ENCODE measurements at places on chromosomes 16 and 17.

- DNase-seq, result no peak
Measured at GRCh38 chr16:70661534-70661917, 15.2 kb downstream of the IL34 start.

DNA sequence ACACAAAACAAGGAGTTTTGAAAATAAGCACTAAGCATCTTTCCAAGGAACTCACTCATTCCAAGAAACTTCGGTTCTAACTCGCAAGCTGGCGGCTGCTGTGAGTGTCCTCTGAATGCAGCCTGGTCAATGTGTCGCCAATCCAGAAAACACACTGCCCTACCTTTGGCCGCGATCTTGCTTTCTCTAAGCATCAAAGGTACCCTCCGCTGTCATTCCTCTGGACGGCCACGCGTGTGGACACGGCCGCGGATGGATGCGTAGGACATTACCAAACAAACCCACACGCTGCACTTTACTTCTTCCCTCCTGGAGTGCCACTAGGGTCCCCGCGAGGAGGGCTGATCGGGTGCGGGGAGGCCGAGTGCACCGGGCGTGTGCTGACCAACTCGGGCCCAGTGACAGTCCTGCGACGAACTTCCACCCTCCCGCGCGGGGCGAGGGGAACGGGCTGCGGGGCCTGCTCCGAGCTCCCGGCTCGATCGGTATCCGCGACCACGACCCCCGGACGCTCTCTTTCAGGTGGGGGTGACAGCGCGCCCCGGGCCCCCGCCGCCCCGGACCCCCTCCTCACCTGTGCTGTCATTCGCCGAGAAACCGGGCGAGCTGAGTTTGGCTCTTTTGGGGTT is 1.1 kb downstream of the CREBBP start:
- peak; percentile 13 for DNase-seq

DNA sequence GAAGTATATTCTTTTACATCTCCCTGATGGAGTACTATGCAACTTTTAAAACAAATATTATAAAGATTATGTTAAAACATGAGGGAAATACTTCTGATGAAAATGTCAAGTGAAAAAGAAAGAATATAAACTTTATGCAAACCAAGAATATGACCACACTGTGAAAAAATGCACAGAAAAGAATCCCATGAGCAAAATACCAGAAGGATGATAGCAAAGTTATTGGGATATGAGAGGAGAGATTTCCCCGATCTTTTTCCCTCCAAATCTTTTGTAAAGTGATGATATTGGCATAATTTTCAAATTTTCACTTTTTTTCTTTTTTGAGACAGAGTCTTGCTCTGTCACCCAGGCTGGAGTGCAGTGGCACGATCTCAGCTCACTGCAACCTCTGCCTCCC is 36.6 kb upstream of the SMURF2 start:
- DNase-seq, result no peak

DNA sequence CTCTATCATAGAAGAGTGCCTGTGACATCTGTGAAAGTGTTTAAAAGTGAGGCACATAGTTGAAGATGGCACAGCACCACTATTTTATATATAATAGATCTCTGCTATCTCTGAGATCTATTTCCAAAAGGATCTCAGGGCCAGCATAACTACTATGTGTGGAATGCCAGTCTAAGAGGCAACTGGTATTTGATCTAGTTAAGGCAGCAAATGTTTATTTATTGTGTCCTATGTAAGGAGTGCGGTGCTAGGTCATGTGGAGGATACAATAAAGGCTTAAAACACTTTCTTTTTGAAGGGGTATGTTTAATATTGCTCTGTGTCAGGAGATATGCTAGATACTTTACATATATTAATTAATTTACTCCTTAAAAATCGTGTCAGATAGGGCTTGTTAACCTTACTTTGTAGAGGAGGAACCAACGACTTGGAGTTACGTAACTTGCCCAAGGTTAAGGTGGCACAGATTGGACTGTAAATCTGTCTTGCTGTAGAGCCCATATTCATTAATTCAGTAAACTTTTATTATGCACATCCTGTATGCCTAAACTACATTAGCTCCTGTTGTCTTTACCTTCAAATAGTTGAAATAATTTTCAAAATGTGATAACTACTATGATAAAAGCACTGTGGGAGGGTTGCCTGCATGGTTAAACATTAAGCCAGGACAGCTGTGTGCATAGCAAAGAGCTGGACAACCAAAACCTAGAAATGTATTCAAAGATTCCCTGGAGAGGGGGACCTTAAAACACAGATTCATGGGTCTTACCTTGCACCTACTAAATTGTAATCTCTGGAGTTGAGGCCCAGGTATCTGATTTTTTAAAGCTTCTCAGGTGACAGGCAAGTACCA is 83.3 kb downstream of the NLK start:
- DNase-seq, result no peak

DNA sequence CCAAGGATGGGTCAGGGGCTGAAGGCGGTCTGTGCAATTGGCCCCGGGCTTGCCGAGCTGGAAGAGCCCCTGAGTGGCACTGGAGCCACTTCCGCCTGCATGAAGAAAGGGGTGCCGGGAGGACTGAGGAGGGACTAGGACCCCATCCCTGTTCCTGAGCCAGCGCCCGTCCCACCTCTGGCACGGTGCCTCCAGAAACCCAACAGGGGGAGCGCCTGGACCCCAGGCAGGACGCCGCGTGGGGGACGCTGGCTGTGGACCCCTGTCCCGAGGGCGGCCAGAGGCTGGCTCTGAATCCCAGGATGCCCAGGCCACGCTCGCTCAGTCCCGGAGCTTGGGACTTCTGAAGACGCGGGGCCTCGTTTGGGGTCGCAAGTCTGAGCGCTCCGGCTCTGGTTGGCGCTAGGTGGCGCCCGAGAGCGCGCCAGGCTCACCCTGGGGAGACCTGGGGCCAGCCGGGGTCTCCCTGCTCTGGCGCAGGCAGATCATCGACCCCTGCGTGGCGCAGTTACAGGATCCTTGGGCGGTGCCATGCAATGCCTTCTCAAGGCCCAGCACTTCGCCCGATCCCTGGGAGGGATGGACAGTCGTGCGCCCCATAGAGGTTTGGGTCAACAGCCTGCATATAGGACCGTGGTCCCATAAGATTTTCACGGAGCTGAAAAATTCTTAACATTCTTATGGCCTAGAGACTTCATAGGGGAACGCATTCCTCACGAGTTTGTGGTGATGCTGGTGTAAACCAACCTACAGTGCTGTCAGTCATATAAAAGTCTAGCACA is 58.5 kb upstream of the CREBBP start:
- peak; percentile 91 for DNase-seq

DNA sequence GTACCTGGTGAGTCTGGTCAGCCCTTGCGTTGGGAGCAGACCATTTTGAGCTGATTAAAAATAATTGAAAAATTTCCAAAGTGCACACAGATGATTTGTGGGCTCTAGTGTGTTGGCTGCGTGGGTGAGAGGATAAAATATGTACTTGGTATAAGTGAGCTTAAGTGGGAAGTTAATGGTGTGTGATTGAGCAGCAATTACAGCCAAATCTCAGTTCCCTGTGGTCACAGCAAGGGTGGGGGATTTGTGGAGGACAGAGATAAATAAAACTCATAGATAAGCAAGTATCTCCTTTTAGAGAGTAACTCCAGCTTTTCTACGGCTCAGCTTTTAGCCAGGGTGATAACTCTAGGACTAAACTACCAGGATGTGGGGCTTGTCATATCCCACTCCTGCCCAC is 390.4 kb downstream of the UTP18 start:
- no peak for DNase-seq

DNA sequence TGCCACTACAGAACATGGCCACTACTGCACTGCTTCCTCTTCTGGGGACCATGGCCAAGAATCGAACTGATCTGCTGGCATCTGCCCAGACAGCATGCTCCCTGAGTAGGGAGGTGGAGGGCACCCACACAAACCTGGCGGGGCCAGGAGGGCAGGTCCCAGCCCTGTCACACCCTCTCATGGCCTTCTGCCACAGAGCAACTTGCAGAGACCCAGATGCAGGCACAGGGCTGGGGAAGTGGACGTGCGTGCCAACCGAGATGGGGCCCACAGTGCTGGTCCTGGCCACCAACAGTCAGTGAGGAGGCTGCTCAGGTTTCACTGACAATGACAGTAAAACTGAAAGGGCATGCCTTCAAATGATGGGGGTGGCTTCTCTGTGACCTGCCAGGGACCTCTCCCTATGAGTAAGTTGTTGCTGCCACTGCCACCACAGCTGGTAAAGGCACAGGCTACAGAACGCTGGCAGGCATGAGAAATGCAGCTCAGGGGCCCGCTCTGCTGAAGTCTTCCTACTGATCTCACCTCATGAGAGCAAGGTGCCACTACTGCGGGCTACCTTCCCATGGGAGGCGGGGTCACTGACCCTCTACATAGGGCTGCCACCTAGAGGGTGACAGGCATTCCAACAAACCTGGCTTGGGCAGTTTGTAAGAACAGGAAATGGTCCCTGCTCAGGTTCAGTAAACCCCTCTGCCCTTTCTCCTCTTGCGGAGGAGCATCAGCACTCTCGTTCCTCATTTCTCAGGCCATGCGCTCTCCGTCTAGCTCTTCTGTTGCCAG is 15.5 kb downstream of the HIC1 start:
- DNase-seq, result no peak

DNA sequence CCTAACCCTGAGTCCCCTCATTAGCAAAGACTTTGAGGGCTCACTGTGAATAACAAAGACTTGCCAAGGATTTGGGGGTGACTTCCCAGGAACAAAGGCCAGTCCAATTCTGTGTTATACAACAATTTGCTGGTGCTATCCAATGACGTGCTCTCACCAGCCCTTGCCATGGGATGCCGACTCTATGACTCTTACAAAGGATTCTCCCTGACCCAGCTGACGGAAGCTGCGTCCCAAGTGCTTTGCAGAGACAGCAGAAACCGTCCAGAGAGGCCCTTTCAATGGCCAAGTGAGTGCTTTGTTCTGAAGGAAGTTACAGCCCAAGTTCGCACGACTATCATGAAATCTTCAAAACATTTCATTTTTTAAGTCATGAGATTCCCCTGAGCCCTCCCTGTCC is 345.3 kb upstream of the TNRC6C start:
- no peak for DNase-seq

GRCh38 chr17:35683591-35683990 is 47.8 kb upstream of the RASL10B start:
- DNase-seq, result no peak

DNA sequence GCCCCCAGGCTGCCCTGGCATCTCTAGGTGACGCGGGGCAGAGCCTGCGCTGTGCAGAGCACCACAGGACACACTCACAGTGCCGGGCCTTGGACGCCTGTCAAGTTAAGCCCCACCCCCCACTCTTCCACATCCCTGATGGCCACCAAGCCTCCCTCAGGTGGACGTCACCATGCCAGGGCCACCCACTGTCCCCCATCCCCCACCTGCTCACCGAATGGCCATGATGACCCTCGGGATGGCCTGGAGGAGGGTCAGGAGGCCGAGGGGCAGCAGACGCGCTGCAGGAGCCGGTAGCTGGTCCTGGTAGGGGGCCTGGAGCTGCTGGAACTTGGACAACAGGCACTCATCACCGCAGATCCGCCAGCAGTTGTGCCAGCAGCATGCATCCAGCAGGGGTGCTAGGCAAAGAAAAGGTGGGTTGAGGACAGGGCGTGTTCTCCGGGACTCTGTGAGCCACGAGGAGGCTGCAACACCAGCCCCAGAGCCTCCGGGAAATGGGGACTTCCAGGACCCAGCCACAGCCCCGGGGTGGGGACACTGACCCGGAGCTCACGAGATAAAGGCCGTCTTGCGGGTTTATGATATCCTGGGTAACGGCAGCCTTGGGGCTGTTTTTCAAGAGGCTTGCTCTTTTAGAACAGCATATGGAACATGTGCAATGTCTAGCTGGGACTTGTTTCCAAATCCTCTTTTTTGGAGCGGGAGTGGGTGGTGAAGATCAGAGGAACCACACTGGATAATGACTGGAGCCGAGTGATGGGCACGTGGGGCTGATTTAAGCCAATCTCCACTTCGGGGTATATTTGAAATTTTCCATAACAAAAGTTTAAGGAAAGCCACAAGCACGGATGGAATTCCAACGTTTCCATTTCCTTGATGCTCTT is 11.4 kb downstream of the C16orf95 start:
- peak; percentile 72 for DNase-seq

DNA sequence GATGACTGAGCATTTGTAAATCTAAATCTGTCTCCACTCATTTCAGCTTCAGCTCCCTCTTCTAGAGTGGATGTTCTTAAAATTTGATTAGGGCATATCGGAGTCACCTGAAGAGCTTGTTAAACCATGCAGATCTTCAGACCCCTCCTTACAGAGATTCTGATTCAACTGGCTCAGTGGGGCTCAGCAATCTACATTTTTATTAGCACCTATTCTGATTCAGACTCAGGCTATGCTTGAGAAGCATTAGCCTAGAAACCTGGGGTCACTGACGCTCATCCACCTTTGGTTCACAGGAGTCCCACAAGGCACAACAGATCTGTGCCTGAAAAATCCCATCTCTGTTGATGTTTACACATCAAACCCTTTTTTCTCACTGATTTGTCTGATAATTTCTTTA is 365.6 kb downstream of the GRIN2A start:
- no peak for DNase-seq

DNA sequence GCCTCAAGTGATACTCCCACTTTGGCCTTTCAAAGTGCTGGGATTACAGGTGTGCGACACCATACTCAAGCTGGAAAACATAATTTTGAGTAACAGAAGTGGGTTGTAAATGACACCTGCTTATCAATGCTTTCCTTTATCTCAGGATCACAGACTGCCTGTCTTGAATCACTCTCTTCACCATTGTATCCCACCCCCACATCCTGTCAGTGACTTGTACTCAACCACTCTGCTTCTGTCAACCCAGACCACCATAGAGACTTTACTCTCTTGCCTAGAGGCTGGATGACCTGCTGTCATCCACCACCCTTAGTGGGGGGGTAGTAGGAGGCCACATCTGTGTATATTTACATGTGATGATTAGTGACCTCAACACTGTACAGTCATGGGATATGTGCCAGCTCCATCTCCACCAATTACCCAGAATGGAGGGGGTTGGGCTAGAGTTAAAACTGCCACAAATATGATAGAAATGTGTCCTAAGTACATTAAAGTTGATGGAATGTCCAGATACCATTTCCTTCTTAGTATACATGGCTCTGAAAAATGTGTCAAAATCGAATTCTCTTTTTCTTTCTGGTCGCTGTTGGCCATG is 338.7 kb downstream of the GRIN2A start:
- no peak for DNase-seq

GRCh38 chr17:34484193-34484733 is 95.1 kb upstream of the TMEM132E start:
- DNase-seq, result no peak

- DNase-seq, result no peak
Measured at GRCh38 chr16:30533146-30533522, 1.5 kb downstream of the ZNF747 start.

- DNase-seq, result peak; percentile 90
Measured at GRCh38 chr16:87383505-87384161, at the start of gene FBXO31. FBXO31 (minus strand) TSS chr16:87383776; CDS start chr16:87383744, 32 bp downstream.

DNA sequence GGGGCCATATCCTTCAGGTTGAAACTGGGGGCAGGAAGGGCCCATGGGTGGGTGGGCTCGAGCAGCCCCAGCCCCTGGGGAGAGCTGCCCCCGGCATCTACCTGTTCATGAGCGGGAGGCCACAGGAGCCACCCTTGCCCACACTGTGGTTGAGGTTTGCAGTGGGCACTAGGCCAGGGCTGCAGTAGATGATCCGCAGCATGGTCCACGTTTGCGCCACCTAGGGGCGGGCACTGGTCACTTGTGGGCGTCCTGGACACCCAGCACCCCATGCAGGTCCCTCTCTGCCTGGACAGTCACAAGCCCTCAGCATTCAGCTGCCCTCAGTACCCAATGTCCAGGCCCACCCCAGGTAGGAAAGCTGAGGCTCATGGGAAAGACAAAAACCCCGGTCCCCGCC is 1.8 kb upstream of the JMJD8 start:
- DNase-seq, result peak; percentile 73

- no peak for DNase-seq
Measured at GRCh38 chr17:82232876-82233785, 4.3 kb downstream of the SLC16A3 start.

- no peak for DNase-seq
Measured at GRCh38 chr16:48602356-48603014, 7.5 kb downstream of the N4BP1 start.
